Stimulated activated CD8-positive, alpha-beta memory T cell treated with anti-CD3 and anti-CD28 coated beads, Interleukin-7, amount 100 ng/mL, for 1 hour (primary cell): ENCODE measurements at places on chromosomes 5 and 9.

- DNase-seq: no peak
Measured at GRCh38 chr5:171771856-171772255, 13.8 kb upstream of the SMIM23 start.

- DNase-seq: no peak
Measured at GRCh38 chr5:65043843-65044359, 275.2 kb downstream of the CWC27 start.

GRCh38 chr9:8677741-8678140 lies 878.2 kb upstream of the DMAC1 start:
- DNase-seq: no peak

DNA sequence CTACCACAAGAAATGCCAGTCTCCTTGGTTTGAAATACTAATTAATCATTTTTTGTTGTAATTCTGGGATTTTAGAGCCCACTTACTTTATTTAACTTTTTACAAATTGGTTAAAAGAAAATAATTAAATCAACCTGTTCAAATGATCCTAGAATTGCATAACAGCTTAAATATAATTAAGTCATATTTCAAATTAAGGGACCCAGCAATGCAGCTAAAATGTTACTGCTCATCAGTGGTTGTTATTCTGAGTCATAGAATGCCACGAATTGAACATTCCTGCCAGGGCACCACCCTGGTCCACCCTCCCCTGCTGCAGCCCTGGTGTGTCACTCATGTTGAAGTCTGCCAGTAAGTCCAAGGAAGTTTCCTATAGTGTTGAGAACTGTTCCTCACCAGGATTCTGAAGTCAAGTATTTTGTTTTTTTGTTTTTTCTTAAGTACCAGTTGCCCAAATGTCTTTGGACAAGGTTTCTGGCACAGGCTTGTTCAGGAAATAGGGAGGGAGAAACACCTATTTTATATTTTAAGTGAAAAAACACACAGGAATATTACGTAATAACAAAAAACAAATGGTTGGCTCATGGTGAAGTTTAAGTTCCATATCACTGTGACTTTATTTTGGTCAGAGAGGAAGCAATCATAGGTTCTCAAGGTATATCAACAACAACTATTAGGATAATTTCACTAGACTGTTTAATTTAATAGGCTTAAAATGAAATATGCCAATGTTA lies 4.3 kb upstream of the ITGA1 start:
- no peak for DNase-seq

DNA sequence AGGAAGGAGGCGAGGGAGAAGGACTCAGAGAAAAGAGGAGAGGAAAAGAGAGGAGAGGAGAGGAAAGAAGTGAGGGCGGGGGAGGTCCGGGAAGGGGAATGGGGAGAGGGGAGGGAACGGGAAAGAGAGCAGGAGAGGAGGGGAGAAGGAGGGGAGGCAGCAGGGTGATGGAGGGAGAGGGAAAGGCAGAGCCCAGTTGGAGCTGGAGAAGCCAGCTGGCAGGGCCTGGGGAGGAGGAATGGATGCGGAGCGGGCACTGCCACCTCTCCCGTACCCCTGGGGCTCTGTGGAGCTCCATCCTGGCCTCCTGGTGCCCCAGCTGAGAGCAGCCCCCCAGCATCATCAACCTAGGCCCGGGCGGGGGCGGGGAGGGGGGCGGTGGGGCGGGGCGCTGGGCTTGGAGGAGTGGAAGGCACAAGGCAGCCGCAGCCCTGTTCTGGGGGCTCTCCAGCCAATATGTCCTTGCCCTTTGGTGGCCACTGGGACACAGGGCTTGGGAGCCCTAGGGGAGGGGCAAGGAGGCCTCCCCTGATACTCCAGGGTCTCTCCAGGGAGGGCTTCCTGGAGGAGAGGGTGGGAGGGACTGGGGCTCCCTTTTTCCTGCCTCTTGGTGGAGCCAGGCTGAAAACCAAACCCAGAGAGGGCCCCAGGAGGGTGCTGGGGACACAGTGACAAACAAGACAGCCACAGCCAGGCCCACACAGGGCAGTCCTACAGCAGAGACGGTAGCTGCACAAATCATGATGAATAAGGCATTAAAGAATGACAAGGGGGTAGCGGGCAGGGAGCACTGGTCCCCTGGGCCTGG lies 123.7 kb downstream of the C9orf50 start:
- no peak for DNase-seq

GRCh38 chr5:69492391-69492922 lies at the start of gene OCLN:
OCLN (plus strand) TSS chr5:69492790; CDS start chr5:69504245, 11,455 bp downstream.
- DNase-seq: no peak

DNA sequence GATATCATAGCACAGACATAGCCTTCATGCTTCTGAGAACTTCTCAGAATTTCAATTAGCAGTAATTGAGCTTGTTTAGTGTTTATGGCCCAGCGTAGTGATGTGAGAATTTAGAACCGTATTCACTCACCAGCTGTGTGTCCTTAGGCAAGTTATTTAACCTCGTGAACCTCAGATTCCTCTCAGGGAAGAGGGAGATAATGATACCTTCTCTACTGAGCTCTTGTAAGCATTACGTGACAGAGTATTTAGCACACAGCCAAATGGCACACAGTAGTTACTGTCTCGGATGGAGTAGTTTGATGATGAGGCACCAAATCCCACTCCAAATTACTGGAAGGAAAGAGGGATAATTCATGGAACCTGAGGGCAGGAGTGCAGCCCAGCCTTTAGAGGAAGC lies 429.3 kb downstream of the CCDC171 start:
- no peak for DNase-seq

DNA sequence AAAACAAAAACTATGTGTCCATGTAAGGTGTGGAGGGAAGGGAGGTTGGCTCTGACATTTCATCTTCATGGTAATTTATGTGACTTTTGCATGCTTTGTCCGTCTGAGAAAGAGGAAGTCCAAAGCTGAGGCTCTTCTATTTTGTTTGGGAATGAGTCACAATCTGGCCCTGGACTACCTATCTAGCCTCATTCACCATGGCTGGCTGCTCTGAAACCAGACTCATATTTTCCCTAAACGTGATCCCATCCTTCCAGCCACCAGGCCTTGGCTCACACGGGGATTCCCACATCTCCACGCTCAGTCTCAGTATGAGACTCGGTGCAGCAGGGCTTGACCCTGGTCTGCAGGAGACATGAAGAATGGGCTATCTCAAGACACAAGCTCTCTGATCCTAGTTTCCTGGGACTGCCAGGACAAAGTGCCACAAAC lies 672.8 kb downstream of the ACTL7B start:
- no peak for DNase-seq

GRCh38 chr5:88780736-88781135 lies 102.2 kb downstream of the MEF2C start:
- DNase-seq: no peak

- no peak for DNase-seq
Measured at GRCh38 chr5:38237681-38238080, 20.7 kb upstream of the EGFLAM start.

DNA sequence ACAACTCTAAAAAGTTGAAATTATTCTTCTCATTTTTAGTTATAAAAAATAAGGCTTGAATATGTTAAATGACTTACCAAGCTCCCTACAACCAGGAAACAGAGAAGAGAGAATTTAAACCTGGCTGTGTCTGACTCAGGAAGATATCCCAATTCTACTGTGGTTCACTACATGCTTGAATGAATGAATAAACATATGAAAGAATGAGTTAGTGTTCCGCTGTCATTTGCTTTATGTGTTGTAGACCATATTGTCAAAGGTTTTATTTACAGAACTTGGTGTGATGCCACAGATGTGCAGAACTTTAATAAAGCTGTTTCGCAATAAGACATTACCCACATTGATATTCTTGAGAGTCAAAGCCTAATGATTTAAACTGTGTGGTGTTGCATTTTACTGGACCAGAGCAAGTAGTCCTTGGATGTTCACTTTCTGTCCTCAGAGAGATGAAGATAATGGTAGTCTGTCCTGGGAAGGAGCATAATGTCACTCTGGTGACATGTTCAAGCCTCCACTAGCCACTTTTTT lies 313.2 kb downstream of the TRIM32 start:
- no peak for DNase-seq

DNA sequence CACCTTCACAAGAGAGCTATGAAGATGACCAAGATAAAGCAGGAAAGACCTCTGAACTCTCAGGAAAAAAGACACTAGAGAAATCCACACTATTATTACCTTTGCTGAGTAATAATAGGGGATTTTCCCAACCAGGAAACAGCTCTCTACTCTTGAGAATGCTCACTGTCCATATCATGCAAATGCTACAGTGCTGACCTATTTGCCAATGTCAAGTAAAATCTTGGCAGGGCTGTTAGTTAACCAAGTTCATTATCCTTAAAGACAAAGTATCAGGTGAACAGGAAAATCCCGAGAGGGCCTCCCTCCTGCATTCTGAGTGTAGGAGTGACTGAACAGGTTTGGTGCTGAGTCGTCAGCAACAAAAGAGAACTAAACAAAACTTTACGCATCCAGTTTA lies 306.6 kb downstream of the ACTL7B start:
- no peak for DNase-seq

DNA sequence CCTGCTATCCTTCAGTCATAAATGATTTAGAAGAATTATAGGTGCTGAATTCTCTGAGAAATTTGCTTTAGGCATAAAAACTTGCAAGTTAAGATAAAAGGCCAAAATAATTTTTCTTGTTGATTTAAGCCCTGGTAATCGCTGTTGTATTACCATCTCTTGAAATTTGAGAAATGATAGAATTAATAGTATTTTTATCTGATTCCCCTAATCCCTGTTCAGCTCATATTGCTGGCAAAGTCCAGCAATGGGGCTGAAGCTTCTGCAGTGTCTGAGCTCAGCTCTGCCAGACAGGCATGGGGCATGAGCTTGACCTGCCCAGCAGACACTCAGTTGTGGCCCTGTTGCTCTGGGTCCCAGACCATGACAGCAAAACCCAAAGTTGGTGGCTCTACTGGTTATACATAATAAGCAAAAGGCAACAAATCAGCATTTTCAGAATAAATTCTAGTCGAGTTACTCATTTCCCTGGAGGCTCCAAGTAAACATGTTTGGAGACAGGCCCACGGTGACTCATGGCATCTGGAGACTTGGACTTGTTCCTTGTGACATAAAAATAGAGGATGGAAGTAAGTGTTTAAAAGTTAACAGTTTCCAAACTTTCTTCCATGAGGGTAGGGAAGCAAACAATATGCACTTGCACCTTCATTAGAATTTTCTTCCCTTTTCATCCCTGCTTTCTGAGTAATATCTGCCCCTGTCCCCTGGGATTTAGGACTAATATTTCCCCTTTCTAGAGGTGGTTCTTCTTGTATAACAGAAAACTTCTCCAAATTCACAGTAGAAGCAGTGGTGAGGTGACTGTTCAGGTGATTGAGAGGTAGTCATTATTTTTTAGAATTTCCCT lies 60.2 kb upstream of the SLC2A8 start:
- DNase-seq: no peak

GRCh38 chr9:135220601-135221575 lies 133.4 kb downstream of the OLFM1 start:
- DNase-seq: no peak

- no peak for DNase-seq
Measured at GRCh38 chr9:108904161-108904560, 29.8 kb downstream of the ELP1 start.

GRCh38 chr9:112819635-112820496 lies 69.3 kb downstream of the SNX30 start:
- DNase-seq: no peak

- DNase-seq: no peak
Measured at GRCh38 chr5:141867139-141867538, 11.1 kb downstream of the PCDH1 start.

GRCh38 chr5:56450766-56451165 lies 217.6 kb upstream of the ANKRD55 start:
- no peak for DNase-seq

DNA sequence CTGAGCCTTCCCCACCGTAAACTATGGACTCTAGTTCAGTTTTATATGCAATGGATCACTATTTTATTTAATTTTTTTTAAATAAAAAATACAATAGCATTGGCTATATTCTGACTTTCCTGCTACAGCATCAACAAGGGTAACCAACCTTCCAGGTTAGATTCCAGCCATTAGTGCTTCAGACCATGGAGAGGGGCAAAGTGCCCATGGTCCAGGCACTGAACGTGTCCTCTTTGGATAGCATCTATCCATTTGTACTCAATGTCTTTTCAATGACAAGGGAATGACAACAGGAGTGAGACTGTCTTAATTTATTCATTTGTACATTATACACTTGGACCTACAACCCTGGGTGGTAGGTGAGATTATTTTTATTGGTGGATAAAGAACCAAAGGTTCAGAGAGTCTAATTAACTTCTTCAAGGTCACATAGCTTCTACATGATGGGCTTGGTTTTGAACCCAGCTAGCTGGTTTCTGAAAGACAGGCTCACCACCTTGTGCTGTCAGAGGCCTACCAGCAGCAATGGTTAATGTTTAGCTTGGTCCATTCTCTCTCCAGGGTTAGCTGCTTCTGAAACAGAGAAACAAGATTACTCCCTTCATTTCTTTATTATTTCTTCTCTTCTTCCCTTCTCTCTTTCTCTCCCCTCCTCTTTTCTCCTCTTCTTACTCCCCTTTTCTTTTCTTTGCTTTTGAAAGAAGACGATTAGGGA lies 11.5 kb downstream of the TMEM171 start:
- no peak for DNase-seq

DNA sequence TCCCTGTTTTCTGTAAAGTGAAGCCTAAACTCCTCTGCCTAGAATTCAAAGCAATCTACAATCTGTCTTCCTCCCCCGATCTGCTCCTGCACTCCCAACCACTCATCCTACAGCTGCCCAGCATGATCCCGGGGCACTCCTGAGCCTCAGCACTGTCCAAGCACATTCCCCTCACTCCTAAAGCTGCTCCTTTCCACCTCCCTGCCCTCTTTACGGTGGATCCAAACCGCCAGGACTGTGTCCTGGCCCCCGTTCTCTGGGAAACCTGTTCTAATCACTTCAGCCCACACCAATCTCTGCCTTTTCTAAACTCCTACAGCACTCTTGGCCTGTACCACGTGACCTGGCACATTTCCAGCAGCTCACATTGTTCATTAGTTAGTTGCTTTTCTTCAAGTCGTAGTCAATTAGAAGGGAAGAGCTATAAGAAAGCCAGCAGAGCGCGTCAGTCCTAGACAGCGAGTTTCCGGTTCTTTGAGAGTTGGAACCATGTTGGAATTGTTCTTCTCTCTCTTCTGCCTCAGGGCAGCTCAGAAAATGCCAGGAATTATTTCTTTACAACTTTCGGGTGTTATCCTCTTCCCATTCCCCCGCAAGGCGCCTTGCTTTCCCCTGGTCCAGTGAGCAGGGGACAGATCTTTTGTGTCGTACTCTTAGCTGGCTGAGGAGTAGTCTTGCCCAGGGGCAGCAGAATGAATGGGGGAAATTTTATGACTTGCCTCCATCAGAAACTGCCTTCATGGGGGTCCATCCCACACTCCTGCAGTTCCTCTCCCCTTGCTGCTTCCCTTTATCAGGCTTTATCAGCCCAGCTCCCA lies 60.7 kb downstream of the NRG2 start:
- DNase-seq: no peak

DNA sequence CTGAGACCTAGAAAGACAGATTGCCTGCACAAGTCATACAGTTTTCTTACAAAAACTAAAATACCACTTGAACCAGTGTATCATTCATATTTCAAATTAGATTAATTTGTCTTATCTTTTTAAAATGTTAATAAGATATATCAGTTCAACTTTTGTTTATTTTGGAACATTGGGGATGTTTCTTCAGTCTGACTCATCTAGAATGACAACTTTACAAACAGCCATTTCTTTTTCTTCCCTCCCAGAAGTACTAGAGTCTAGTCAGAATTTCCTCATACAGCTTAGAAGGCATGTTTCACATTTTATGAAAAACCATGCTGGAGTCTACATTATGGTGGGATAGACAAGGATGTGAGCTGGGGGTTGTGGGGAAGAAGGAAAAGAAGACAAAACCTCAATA lies 262.5 kb downstream of the NFIB start:
- no peak for DNase-seq

- no peak for DNase-seq
Measured at GRCh38 chr5:96350678-96351077, 82.4 kb downstream of the PCSK1 start.
